Uterus (tissue), 4 donors: ENCODE measurements at places on chromosomes 1 and 21. TPM values are rescaled to one million over a fixed set of nuclear protein-coding genes. Genes with fewer than 3 reads are reported as not detected.

The LCE6A gene
- total RNA-seq: not detected

The HSD3B1 gene
- total RNA-seq: not detected

GRCh38 chr1:205971082-205971481 lies 27.8 kb upstream of the SLC26A9 start:
- H3K27ac ChIP-seq: no peak overlapping the region
- no peak for DNase-seq
- no peaks in the 10 kb centered on the region for H3K4me1 ChIP-seq
- no peaks in the 10 kb centered on the region for H3K36me3 ChIP-seq
- H3K27me3 ChIP-seq: no peaks in the 10 kb centered on the region

DNA sequence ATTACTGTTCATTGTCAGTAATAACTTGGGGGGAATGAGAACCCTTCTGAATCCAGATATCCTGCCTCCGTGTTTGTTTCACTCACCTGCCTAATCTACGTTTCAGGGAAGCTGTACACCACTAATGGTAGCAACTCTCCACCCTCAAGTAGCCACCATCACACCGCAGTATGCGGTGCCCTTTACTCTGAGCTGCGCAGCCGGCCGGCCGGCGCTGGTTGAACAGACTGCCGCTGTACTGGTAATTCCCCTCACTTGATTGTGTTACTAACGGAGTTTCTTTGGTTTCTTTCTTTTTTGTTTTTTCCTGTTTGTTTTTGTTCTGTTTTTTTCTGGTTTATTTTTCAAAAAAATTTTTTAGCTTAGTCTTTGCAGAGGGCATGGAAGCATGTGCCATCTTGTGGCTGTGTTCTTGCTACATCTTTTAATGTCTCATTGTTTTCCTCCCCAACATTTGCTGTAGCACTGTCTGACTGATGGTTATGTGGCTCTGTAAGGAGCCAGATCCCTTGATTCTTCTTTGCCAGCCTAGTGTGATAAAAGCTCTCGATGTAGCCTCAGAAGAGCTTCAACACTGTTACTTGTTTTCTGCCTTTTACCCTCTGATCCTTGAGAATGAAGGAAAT lies 15.9 kb upstream of the OLFML3 start:
- H3K36me3 ChIP-seq: no peaks in the 10 kb centered on the region
- no peaks in the 10 kb centered on the region for H3K4me1 ChIP-seq
- H3K4me3 ChIP-seq: no peak overlapping the region
- no peak for DNase-seq
- H3K27me3 ChIP-seq: no peaks in the 10 kb centered on the region

- no peaks in the 10 kb centered on the region for H3K27me3 ChIP-seq
- no peaks in the 10 kb centered on the region for H3K36me3 ChIP-seq
- H3K4me3 ChIP-seq: no peak overlapping the region
- H3K27ac ChIP-seq: peak overlapping the region; percentile 60
- H3K4me1 ChIP-seq: no peaks in the 10 kb centered on the region
- DNase-seq: no peak
Observed at GRCh38 chr1:27027575-27028250, 15.1 kb upstream of the TENT5B start.

DNA sequence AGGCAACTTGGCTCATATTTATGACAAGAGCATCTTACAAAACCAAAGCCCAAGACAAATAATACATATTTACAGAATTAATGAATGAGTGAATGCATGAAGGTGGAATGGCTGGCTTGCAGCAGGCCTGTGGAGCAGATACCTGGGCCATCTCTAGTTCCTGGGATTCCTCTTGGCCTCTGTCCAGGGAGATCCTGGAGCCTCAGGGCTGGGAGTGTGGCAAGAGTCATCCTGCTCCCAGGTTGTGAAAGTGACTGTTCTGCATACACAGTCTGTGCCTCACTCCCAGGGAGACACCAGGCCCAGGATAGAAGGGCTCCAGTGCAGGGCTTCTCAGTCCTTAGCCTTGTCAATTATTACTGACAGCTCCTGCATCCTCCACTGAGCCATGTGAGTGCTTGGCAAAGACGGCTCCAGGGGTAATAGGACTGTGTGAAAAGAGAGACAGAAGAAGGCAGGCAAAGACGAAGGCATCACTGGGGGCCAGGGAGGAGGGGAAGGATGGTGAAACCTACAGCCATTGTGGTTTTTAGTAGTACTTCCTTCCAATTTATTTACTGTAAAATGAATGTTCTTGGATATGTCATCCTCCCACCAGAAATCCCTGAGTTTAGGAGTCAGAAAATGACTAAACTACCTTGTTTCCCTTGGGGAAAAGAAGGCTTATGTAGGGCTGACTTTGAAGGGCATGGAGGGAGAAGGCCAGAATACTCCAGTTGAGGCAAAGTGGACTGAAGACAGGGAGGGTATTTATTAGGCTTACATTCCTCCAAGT lies 14.3 kb upstream of the KPRP start:
- H3K4me3 ChIP-seq: no peak overlapping the region
- H3K27ac ChIP-seq: no peak overlapping the region
- no peaks in the 10 kb centered on the region for H3K27me3 ChIP-seq
- H3K36me3 ChIP-seq: no peaks in the 10 kb centered on the region
- DNase-seq: no peak
- H3K4me1 ChIP-seq: no peaks in the 10 kb centered on the region
